Calu3 (cell line): ENCODE measurements at places on chromosomes 2 and 18. TPM values are rescaled to one million over a fixed set of nuclear protein-coding genes. Genes with fewer than 3 reads are reported as not detected.

- no peak overlapping the region for H3K4me3 ChIP-seq
- H3K27ac ChIP-seq: no peak overlapping the region
- H3K4me1 ChIP-seq: no peaks in the 10 kb centered on the region
- no peaks in the 10 kb centered on the region for H3K27me3 ChIP-seq
Measured at GRCh38 chr2:2873450-2873811, 504.2 kb downstream of the EIPR1 start.

The DSG4 gene
- total RNA-seq: not detected in 2 replicates

DNA sequence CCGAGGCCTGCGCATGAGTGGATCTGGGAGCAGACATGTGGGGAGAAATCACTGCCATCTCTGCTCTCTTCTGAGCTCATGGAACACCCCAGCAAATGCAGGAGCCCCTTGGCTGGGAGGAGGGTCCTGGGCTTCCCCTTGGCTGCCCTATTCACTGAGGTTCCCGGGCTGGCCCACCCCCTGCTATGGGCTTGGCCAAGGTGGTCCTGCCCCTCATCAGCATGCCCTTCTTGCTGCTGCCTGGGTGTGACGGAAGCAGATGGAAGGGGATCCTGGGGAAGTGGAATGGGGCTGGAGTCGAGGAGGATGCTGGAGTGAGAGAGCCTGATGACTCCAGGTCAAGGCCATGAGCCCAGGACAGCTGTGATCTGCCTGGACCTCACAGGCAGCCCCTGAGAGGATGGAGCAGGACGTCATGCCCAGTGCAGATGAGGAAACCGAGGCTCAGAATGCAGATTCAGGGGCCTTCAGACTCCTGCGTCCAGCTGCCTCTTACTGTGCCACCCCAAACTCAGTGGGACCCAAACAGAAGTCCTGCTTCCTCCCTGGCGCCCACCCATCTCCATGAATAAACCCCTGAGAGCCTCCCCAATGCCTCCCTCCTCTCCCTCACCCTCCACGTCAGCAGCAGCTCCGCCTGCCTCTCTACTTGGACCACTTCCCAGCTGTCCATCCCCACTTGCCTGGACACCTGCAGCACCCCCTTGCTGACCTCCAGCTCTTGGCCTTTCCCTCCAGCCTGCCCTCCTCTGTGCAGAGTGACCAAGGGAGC is 4.0 kb downstream of the SNED1 start:
- H3K27ac ChIP-seq: no peak overlapping the region
- H3K36me3 ChIP-seq: peaks cover 6% of the 10 kb centered on the region
- peaks cover 65% of the 10 kb centered on the region for H3K27me3 ChIP-seq

DNA sequence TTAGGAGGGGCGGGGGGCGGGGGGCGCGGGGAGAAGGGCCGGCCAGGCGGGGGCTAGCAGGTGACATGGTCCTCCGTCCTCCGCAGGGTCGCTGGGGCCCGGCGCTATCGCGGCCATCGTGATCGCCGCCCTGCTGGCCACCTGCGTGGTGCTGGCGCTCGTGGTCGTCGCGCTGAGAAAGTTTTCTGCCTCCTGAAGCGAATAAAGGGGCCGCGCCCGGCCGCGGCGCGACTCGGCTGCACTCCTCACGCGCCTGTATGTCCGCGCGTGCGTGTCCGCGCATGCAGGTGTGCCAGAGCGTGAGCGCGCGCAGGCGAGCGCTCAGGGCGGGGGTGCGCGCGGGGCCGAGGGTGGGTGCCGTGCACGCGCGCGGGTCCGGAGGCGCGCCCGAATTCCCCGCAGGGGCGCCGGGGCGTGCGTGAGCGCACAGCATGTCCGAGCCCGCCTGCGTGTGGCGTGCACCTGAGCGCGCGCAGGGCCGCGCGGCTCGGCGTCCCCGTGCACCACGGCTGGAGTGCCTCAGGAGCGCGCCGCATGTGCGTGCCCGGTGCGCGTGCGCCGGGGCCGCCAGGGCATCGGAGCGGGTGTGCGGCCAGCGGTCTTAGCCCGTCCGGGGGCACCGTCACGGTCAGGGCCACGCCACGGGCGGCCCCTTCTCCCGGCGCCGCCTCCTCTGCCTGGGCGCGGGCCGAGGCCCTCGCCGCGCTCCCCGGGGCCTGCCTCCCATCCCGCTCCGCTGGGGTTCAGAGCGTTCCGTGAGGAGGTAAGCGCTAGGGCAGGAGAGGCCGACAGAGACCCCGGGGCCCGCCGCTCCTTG is 6.3 kb downstream of the SNORC start:
- peaks cover 18% of the 10 kb centered on the region for H3K4me1 ChIP-seq
- peaks cover 34% of the 10 kb centered on the region for H3K36me3 ChIP-seq
- H3K27ac ChIP-seq: no peak overlapping the region

DNA sequence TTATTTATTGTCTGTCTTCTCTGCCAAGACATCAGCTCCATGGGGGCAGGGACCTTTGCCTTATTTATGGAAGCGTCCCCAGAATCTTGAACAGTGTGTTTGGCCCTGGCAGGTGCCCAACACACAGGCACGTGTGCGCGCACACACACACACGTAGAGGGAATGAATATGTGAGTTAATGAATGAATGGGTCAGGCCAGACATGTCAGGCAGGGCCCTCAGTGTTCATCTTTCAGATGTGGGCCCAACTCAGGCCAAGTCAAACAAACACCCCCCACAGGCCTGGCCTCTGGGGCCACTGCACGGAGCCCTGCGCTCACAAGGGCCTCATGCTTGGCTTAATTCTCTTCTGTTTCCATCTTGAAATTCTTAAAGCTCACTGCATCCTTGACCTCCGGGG is 54.1 kb downstream of the DYSF start:
- no peaks in the 10 kb centered on the region for H3K36me3 ChIP-seq
- H3K27me3 ChIP-seq: no peaks in the 10 kb centered on the region
- H3K4me1 ChIP-seq: peaks cover 11% of the 10 kb centered on the region

- H3K4me1 ChIP-seq: peaks cover 16% of the 10 kb centered on the region
- no peak overlapping the region for H3K27ac ChIP-seq
- no peaks in the 10 kb centered on the region for H3K36me3 ChIP-seq
Measured at GRCh38 chr18:51275712-51276476, 78.4 kb upstream of the MEX3C start.

DNA sequence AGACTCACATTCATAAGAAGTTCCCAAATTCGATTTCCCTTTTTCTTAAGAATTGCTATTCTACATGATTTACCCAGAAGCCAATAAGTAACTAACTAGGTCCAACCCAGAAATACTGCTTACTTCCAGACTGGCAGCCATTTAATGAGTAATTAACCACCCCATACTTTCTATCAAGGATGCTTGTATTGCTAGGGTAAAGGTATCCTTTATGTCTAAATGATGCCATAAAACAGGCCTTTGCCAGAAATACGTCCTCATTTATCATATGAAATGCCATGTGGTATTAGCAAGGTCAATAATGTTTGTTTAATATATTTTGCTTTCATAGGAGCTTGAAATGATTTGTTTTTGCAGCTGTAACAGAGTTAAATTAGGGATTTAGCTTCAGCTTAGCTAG is 56.1 kb downstream of the PLEKHM3 start:
- no peaks in the 10 kb centered on the region for H3K27me3 ChIP-seq
- H3K36me3 ChIP-seq: no peaks in the 10 kb centered on the region
- H3K4me1 ChIP-seq: peaks cover 27% of the 10 kb centered on the region
- H3K27ac ChIP-seq: no peak overlapping the region
- no peak for DNase-seq
- H3K4me3 ChIP-seq: no peak overlapping the region

DNA sequence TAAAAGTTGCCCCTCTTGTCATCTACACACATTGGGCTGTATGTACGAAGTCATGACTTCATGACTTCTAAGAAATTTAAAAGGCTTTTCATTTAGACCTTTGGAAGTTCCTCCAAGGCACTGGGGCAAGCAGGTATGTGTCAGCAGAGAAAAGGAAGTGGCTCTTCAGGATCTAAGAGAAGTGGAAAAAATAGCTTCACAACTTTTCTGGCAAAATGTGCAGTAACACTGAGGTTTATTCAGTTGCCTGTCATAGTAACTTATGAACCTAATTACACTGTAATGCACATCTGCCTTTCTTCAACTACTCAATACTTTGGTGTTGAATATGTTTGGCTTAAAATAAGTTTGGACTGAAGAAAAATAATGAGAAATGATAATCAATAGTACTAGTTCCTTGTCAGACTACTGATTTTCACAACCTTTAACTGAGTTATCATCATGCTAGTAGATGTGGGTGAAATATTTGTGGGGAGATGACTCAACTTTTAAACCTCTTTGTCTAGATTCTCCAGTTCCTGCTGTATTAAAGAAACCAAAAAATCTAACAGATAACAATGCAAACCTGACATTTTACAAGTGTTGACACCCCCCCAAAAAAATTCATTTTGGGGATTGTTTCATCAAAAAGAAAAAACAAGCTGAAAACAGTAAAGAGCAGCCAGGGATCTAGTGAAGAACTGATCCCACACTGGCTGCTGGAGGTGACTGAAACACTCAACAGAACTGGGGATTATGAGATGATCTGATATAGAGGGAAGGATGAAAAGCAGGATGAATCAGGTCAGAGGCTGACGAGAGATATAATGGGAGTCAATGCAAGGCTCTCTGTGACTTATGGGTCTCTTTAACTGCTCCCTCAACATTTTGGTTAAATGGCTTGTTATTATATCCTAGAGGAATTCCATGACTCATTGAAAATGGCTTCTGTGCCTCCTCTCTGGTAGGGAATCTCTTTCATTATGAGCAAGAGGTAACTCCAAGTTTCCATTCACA is 84.6 kb downstream of the COLEC12 start:
- H3K4me3 ChIP-seq: no peak overlapping the region
- H3K27me3 ChIP-seq: no peaks in the 10 kb centered on the region
- H3K4me1 ChIP-seq: peaks cover 14% of the 10 kb centered on the region
- H3K36me3 ChIP-seq: no peaks in the 10 kb centered on the region

- H3K27me3 ChIP-seq: no peaks in the 10 kb centered on the region
- H3K36me3 ChIP-seq: no peaks in the 10 kb centered on the region
- no peak overlapping the region for H3K4me3 ChIP-seq
- no peak for DNase-seq
- no peak overlapping the region for H3K27ac ChIP-seq
- peaks cover 7% of the 10 kb centered on the region for H3K4me1 ChIP-seq
Measured at GRCh38 chr2:19649142-19649541, 252.6 kb downstream of the TTC32 start.

DNA sequence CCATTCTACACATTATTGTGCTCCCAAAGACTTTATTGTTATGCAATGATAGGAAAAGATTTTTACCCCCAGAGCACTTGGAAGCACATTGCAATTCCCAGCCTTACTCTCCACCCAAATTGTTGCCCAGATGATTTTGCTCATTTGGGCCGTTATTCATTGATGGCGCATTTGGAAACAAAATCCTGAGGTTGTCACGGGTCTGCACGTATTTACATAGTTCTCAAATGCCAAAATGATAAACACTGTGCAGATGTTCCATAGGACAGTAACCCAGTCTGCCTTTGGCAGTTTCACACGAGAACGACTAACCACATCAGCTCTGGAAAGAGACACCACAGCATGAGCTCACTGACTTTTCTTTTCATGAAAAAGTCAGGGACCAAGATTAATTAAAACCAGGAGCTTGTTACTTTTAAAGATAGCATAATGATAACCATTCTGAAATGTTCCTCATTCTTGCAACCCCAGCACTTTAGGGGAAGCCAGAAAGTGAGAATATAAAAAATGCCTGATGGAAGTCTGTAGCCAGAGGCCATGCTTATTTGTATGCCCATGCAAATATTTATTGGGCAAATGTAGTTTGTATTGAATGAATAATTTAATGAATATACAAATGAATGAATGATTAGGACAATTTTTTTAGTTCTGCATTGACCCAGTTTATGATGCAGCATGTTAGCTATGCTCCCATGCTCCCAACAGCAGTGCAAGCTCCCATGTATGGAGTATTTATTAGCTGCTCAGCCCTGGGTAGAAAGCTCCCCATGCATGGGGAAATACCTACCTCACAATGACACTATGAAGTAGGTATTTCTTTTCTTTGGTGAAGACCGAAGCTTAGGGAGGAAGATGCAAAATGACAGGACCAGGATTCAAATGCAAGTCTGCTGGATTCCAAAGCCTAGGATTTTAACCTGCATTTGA is 84.6 kb downstream of the MAIP1 start:
- no peaks in the 10 kb centered on the region for H3K27me3 ChIP-seq
- no peak for DNase-seq
- H3K4me3 ChIP-seq: no peak overlapping the region
- no peaks in the 10 kb centered on the region for H3K36me3 ChIP-seq
- H3K4me1 ChIP-seq: peaks cover 22% of the 10 kb centered on the region

- H3K4me1 ChIP-seq: no peaks in the 10 kb centered on the region
- no peak overlapping the region for H3K27ac ChIP-seq
- H3K36me3 ChIP-seq: no peaks in the 10 kb centered on the region
Measured at GRCh38 chr18:77495079-77495478, 245.4 kb downstream of the GALR1 start.

DNA sequence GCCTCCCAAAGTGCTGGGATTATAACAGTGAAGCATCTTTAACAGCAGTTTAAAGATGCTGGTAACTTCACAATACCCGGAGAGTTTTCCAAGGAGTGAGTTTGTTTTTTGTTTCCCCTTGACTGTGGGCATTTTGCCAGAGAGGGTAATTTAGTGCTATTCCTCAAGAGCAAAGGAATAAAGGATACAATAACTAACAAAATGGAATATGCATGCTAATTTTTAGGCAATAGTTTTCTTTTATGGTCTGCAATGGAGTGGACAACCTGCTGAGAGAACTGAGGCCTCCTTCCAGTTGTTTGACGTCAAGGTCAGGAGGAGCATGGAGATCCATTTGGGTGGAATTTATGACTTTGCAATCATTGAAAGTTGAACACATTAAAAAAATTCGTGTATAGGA is 15.9 kb upstream of the GREB1 start:
- DNase-seq: no peak
- H3K4me1 ChIP-seq: no peaks in the 10 kb centered on the region
- no peak overlapping the region for H3K27ac ChIP-seq
- H3K36me3 ChIP-seq: no peaks in the 10 kb centered on the region
- no peak overlapping the region for H3K4me3 ChIP-seq

DNA sequence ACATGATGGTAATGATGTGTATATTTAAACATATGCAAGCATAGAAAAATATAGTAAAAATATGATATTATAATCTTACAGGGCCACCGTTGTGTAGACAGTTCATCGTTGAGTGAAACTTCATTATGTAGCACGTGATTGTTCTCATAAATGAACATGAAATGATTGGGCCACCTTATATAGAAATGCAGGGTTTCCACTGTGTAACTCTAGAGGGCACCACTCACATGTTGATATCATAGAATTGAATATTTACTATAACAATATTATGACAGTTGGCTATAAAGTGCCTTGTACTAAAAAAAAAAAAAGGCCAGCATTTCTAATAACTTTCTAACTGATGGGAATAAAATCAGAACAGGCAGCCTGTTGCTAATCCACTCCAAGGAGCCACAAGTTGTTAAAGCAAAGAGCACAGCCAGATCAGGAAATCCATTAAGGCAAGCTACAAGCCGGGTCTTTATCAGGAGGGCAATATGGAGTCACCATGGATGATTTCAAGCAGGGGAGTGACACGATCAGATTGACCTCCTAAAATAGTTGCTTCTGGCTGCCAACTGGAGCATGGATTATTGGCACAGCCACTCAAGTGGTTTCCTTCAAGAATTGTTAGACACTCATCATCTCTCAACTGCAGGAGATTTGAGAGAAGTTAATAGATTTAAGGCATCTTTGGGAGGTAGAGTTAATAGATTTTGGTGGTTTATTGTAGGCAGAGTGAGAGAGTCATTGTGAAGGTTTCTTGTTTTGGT is 16.7 kb downstream of the IL1F10 start:
- H3K4me3 ChIP-seq: no peak overlapping the region
- H3K4me1 ChIP-seq: peaks cover 29% of the 10 kb centered on the region
- H3K27ac ChIP-seq: no peak overlapping the region
- H3K36me3 ChIP-seq: peaks cover 9% of the 10 kb centered on the region
- no peaks in the 10 kb centered on the region for H3K27me3 ChIP-seq
- DNase-seq: peak; percentile 38
